ENCODE measurements at places on chromosomes 16 and 17.

- peak; percentile 61 for DNase-seq
Measured at GRCh38 chr16:13517841-13518240, 402.1 kb upstream of the ERCC4 start.

GRCh38 chr17:82876149-82876548, 36.3 kb upstream of the ZNF750 start:
- no peak for DNase-seq

- DNase-seq = no peak
Measured at GRCh38 chr17:45406107-45406506, 26.6 kb downstream of the ARHGAP27 start.

DNA sequence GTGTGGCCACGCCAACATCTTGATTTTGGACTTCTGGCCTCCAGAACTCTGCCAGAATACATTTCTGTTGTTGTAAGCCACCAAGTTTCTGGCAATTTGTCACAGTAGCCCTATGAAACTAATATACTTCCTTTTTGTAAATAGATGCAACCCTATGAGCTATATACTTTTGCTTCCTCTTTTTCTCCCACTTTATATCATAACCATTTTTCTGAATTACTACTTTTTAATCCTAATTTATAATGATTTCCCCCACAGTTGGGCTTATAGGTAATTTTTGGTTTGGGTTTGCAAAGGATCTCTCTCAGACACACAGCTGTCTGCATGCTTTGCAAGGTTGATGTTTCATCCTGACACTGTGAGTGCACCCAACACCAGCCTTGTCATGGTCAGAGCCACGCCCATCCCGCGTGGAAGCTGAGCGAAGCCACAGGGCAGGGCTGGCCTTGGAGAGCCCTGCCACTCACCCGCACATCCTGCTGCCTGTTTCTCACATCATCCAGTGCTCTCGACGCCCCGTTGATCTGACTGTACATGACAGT, 5.8 kb downstream of the TRIM25 start:
- DNase-seq = no peak

DNA sequence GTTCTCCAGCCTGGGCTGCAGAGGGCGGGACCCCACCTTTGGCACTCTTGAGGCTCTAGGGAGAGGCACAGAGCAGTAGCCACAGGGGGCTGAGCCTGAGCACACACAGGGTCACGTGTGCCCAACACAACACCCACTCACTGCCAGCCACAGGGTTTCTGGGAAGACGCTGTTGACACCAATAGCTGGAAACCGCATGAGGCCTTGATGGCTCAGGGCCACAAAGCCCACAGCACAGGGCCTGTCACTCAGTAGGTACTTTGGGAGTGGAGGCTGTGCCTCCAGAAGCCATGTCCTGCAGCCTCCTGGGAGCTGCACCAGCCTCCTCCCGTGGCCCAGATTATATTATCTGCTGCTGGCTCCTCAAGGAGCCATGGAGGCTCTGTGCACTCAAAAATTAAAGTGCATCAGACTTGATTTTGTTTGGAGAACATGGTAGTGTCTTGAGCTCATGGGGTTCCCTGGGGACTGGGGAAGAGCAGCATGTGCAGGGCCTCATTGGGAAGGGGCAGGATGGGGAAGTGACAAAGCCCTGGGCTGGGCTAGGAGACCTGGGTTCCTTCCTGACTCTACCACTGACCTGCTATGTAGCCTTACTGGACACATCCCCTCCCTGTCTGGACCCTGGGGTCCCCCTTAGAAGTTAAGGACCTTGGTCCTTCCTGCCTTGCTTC, 12.5 kb upstream of the SREBF1 start:
- peak; percentile 41 for DNase-seq

- peak; percentile 90 for DNase-seq
Measured at GRCh38 chr16:70725912-70726828, 40.3 kb upstream of the MTSS2 start.

DNA sequence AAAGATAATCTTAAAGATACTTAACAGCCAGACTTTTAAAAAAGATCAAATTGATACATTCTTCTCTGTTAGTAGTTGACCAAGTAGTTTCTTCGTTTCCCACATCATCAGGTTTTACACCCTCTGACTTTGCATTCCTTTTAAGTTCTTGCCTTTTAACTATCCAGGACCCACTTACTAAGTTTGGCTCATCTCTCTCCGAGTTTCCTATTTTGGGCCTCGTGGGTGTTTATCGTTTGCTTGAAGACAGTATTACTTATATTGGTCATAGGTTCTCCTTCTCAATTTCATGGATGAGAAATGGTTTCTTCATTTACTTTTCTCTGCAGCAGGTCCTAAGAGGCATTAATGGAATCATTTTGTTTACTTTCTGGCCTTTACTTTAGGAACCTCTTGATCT, 43.2 kb downstream of the RPA1 start:
- no peak for DNase-seq

DNA sequence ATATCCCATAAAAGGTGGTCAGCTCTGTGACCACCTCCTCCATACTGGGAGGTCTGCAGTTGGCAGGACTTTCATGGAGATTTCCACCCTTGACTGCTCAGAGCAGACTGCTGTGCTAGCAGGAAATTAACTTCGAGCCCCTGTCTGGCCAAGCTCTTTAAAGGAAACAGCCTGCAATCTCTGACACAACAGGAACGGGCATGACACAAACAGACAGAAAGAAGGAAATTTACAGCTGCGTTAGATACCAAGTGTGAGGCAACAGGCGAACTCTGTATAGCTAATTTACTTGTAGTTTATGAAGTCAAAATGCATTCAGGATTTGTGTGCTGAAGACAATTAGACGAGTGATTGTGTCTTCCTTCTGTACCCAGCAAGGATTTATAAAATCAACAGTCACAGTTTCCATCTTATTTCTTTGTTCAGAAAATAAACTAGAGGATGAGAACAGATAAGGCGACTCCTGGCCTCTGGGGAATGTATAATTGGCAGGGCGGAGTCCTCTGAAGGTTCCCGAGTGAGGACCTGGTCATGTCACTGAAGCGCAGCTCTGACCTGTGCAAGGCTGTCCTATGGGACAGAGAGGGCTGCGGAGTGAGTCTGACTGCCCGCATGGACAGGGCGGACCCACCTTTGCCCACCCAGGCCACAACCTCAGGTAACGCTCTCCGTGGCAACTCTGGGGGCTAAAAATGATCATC, 16.1 kb downstream of the WIPI1 start:
- DNase-seq = no peak

DNA sequence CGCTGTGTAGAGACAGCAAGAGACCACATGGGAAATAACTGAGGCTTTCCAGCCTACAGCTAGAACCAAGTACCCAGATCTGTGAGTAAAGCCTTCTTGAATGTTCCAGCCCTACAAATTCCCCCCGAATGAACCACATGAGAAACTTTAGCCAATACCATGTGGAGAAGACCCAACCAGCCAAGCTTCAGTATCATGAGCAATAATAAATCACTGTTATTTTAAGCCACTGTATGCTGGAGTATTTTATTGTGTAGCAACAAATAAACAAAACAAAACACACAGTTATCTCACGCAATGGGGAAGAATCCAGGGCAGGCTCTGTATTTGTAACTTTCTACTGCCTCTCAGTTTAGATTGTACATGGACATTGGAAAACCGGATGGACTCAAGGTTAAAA, 426.2 kb downstream of the CDH11 start:
- no peak for DNase-seq

- DNase-seq = peak; percentile 53
Measured at GRCh38 chr16:278863-279366, 1.5 kb upstream of the ARHGDIG start.

DNA sequence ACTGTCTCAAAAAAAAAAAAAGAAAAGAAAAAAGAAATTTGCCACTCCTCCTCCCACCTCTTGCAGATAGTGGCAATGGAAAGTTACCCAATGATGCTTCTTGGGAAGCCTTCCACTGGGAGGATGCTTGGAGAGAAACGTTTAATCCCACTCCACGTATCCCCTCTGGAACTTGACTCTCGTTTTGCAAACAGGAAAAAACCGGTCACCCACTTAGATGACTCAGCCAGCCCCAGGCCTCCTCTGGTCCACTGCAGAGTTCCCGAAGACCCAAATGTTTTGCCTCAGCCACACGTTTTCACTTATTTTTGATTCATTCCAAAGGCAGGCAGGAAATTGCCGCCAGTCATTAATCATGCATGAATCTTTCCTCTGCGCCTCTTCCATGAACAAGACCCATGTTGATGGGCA, 9.3 kb upstream of the TNFRSF17 start:
- no peak for DNase-seq

DNA sequence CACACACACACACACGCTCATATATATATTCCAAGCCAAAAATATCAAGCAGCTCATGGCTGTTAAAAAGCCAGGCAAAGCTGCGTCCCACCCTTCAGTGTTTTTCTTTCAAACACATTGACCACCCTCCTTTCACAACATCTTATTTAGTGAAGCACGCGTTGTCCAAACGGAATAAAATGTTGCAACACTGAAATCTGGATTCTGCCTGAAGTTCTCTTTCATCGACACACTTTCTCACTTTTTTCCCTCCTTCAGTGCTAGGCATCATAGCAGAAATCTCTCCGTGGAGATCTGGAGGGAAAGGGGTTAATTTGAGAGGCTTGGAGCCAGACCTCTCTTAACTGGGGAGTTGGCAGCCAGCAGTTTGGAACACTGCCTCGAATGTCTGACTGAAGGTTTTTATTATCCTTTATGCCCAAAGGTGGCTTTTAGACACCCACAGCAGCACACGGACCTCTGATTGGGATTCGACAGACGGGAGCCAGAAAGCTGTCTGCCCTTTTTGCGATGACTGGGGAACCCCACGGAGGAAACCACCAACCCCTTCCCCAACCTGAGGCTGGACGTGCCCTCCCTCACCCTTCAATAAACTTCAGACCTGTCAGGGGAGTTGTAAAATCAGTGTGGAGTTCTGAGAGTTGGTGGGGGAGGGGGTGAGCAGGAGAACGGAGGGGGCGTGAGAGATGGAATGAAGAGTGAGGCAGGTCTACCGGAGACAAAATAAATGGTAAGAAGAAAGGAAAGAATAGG, 833.6 kb upstream of the SOX9 start:
- DNase-seq = peak; percentile 47

DNA sequence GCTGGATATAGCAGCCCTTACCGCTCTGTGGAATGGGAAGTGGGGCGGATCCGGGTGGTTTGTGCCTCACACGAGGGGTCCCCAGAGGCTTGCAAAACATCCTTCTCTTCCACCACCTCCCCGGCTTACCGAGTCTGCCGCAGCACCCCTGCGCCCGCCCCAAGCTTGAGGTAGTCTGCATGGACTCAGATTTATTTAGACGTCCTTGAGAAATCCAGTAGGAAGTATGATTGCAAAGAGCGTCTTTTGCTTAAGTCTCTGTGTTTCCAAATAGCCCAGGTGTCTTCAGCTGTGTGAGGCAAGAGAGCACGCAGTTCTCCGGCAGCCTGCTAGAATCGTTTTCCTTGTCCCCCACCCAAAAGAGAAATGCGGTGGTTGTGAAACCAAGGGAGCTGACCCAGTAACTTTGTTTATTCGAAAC, 2.4 kb downstream of the KIAA0513 start:
- no peak for DNase-seq

DNA sequence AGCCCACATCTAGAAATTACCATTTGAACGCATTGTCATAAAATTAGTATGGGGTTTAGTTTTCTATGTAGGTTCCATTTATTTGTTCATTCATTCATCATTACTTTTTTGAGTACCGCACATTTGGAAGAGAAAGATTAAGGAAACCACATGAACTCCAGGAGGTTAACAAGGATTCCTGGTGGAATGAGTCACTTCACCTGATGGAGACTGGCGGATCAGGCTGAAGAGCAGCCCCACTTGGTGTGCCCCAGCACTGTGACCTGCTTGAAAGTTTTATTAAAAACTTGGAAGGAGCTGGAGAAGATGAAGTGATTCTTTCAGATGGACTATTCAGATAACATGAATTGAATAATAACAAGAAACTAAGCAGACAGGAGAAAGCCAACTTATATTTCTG, 293.6 kb upstream of the CDH11 start:
- DNase-seq = no peak

GRCh38 chr16:81604960-81605383, 160.4 kb downstream of the CMIP start:
- no peak for DNase-seq

- no peak for DNase-seq
Measured at GRCh38 chr17:74444406-74444805, 12.5 kb downstream of the GPRC5C start.

DNA sequence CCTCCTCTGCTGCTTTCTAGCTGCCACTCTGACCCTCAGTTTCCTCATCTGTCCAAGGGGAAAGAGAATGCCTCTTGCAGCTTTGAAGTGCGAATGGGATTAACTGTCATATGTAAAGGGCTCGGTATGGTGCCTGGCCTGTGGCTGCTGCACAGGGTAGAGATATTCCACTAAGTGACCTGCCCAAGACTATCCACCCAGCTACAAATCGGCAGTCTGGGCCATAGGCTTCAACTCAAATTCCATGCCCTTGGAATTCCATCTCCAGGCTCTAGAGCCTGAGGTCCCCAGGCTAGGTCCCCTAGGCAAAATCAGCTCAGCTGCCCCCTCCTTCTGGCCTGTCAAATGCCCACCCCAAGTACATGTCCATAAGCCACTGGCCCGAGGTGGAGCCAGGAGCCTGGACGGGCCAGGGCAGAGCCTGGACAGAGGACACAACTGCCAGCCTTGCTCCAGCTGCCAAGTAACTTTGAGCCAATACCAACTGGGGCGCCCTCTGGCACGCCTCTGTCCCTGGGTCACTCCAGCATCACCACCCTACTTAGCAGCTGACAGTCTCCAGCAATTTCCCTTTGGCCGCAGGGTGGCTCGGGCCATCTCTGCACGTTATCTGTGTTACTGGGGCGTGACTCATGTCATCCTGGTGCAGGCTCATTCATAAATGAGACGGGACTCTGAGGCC, 57.2 kb downstream of the SDK2 start:
- DNase-seq = no peak

GRCh38 chr16:9092978-9093344, 1.5 kb downstream of the HAPSTR1 start:
- DNase-seq = peak; percentile 49

GRCh38 chr16:9134739-9135138, 43.3 kb downstream of the HAPSTR1 start:
- DNase-seq = peak; percentile 62

GRCh38 chr17:73271072-73271471, 9.4 kb upstream of the CPSF4L start:
- DNase-seq = no peak

DNA sequence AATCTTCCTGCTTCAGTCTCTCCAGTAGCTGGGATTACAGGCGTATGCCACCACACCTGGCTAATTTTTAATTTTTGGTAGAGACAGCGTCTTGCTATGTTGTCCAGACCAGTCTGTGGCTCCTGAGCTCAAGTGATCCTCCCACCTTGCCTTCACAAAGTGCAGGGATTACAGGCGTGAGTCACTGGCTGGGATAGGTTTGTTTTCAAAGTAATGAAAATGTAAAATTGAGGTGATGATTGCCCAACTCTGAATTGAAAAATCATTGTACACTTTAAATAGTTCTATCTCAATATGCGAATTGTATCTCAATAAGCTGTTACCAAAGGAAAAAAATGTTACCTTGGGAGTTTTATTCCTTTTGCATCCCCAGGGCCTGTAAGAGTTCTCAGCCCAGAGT, 1.2 kb upstream of the AMFR start:
- no peak for DNase-seq

Measured in brain (organoid and tissue), 16 donors.